NAMALWA (cell line): ENCODE measurements at places on chromosomes 3 and 15.

GRCh38 chr15:81363718-81364500 lies 10.1 kb downstream of the TMC3 start:
- DNase-seq = no peak

DNA sequence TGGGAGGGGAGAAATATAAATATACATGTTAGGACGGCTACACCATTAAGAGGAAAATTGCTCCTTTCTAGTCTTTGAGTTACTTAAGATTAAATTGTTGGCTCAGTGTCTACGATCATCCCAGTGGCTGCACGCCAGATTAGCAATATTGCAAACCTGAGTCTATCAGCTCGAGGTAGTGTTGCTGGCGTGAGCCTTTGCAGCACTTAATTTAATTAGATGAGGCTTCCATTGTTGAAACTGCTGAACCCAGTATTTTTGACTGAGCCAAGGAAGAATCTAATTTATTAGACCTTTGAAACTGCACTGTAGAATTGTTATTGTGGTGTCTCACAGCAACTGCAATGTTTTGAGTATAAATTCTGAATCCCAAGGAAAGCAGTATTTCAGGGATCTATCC lies 782.4 kb upstream of the ROBO1 start:
- no peak for DNase-seq

DNA sequence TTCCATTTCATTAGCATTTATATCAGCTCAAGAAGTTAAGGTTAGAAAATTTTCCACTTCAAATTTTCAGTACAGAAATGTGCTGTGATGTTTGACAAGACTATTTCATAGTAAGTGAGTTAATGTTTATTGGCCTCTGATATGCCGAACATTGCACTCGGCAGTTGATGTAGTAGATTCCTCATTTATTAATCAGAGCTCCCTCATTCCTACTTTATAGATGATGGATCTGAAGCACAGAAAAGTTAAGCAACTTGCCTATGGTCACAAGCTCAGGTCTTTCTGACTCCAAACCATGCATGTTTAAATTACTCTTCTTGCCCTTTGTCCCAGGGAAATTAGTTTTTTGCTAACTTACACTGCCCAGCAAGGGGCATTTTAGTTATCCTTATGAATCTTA lies 92.0 kb downstream of the ATG7 start:
- DNase-seq = no peak

- DNase-seq = no peak
Observed at GRCh38 chr3:71541313-71541712, 42.2 kb downstream of the FOXP1 start.

DNA sequence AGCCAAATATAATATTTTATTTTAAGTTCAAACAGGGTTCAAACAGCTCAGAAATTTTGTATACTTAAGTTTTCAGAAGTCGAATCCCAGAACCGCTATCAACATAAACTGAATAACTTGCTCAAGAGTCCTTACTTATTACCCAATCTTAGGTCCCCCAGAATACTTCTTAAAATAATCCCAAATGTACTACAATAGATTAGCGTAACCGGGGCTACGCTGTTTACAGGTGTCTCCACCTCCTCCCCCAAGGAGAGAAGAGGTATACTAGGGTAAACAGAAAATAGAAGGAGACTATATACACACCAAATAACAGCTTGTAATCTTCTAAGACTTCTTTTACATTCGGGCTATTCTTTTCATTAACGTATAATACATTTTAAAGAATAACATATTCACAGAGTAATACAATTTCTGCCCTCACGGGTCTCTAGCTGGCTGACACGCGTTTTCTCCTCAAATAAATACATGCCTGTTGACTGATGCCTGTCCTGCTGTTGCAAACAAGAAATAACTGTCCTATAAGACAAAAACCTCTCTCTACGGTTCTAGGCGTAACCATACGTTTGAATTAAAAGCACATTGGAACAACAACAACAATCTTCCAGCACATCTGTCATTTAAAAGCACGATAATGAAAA lies 1.3 kb downstream of the DENND4A start:
- peak; percentile 83 for DNase-seq

GRCh38 chr3:11035757-11036505 lies 43.4 kb downstream of the SLC6A1 start:
- no peak for DNase-seq
